ENCODE measurements at places on chromosomes 7 and 10. TPM values are rescaled to one million over a fixed set of nuclear protein-coding genes. Genes with fewer than 3 reads are reported as not detected.
A peak's percentile ranks its signal among the peaks of the same experiment; 100 is the strongest.

The GNGT1 gene
- total RNA-seq = not detected

The TRIM24 gene
- 16.6 TPM for total RNA-seq

The SPDYE16 gene
- total RNA-seq = not detected

The NACAD gene
- 0.31 TPM for total RNA-seq

The INHBA gene
- 1.2 TPM for total RNA-seq

The WDR11 gene
- 50.3 TPM for total RNA-seq

The HSPA12A gene
- 0.05 TPM for total RNA-seq

The STN1 gene
- total RNA-seq = 23.6 TPM

The NUTM2B gene
- 0.91 TPM for total RNA-seq

The SCIN gene
- not detected for total RNA-seq

The PRSS1 gene
- total RNA-seq = not detected

The ERVW-1 gene
- not detected for total RNA-seq

DNA sequence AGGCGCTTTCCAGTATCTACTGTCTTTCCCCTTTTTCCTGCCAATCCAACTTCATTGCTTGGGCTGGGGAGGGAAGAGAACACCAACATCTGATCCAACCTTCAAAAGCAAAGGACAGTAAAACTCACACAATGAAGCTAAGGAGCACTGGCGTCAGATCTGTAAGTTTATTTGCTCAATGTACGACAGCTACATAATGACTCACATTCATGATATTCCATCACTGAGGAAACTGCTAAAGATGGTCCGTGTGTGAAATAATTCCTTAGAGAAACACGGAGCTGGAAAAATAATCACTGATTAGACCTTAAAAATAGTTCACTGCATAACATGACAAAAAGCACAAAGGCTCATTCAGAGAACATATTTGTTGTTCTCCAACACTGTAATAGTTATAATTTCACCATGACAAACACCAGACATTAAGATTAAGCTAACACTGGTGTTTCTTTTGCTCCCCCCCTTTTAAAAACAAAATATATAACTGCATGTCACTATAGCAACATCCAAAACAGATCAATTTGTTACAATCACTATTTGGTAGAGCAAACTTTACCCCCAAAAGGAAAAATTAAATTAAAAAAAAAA lies 24.3 kb downstream of the HSPB1 start:
- no peak for DNase-seq

DNA sequence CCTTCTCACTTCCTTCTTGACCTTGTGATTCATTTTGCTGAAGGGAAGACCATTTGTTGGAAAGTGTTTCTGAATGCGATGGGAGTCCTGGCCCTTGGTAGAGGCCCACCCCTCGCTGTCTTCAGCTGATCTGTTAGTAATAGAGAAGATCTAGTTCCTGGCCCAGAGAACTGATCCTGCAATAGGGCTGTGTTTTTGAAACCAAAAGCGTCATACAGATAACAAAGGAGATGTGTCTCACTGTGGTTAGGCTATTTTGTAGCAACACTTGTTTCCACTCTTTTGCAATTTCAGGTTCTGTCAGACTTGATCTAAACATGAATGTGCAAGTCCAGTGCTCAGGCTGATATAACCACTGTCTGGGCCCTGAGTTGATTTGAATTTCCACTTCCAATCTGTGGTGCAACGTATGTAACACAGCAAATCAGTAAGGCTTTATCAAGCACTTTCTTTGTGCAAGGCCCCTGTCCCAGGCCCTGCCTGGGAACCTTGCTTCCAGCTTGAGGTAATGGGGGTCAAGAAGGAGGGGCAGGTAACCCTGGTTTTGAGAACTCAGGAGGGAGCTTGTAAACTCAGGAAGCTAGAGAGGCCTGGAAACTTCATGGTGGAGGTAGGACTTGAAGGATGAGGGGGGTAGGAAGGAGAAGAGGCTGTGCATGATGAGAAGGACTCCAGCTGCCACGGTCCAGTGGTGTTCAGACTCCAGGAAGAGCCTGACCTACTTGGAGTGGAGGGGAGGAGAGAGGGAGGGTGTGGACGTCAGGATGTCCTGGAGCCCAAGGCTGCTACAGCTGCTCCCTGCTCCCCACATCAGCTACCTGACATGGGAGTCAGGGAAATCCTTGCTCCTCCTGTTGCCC lies 42.2 kb upstream of the SRGN start:
- DNase-seq = peak; percentile 83

DNA sequence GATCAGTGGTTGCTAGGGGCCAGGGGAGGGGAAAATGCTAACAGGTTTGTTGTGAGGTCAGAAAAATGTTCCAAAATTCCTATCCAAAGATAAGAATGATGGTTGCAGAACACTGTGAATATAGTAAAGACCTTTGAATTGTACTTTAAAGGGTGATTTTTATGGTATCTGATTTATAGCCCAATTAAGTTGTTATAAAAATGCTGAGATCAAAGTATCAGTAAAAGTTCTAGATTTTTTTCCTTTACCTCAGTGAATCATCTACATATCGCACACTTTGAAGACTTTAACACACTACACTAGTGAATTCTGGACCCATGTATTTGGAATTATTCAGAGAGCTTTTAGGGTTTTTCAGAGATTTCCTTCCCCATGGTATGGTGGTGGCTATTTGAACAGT lies 275.4 kb downstream of the WDR37 start:
- no peak for DNase-seq

DNA sequence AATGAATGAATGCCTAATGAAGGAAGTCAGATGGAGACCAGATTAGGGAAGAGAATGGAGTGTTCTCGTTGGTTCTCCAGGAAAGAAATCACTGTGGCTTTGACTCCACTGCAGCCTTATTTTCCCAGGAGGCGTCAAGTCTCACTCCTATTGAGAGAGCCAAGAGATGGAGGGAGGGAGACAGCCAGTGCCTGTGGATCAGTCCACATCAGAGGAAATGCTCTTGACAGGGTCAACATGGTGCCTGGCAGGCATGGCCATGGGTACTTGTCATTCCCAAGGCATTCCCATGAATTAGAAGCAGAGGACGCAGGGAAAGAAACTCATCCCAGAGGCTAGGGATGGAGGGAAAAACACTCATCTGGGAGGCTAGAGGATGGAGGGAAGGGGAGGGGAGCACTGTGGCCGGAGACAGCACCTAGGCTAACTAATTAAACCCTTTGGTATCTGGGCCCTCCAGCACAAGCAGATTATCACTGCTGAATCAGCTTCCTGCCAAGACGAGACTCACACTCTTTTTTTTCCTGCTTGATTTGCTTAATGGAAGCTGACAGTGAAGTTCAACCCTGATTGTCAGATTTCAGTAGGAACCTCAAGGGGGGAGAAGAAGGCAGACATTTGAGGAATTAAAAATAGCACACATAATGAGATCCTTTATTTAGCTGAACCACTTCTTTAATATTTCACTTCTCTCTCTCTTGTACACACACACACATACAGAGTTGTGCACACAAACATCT lies 1233.2 kb upstream of the AUTS2 start:
- DNase-seq = no peak

DNA sequence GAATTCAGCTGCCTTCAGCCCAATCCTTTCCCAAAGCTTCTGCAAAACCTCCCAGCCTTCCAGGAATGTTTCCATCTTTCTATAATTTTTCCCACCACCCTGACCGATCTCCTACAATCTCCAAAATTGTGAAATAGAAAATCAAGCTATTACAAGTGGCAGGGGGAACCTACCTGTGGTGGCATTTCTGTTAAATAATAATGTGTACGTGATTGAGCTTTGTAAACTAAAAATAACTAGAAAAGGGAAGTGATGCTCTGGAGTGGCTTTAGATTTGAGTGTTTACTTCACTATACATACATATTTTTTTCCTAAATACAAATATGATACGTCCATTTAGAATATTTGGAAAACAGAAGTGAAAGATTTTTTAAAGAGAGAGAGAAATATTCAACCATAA lies 593.6 kb downstream of the GRM8 start:
- no peak for DNase-seq

- DNase-seq = no peak
Measured at GRCh38 chr7:835485-836401, 3.5 kb downstream of the SUN1 start.

- DNase-seq = no peak
Measured at GRCh38 chr10:26555719-26556368, 117.7 kb downstream of the APBB1IP start.

GRCh38 chr10:77417806-77418640 lies 219.6 kb downstream of the KCNMA1 start:
- DNase-seq = no peak

GRCh38 chr7:142383841-142384492 lies 126.1 kb upstream of the PRSS58 start:
- DNase-seq = no peak

DNA sequence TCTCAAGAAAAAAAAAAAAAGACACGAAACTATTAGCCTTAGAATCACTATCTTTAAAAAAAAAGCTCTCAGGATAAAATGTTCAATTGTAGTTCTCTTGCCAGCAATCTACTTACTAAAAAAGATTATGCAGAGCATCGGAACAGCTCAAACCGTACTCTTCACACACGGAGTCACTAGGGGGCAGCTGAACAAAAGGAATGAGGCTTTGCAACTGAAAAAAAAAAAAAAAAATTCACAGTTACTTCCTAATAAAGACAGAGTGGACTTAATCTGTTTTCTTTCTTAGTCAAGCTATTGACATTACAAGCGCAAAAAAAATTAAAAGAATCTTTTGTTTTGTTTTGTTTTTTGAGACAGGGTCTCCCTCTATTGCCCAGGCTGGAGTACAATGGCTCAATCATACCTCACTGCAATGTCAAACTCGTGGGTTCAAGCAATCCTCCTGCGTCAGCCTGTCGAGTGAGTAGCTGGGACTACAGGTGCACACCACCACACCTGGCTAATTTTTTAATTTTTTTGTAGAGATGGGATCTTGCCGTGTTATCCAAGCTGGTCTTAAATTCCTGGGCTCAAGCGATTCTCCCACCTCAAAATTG lies 11.5 kb downstream of the PMS2 start:
- peak; percentile 81 for DNase-seq

DNA sequence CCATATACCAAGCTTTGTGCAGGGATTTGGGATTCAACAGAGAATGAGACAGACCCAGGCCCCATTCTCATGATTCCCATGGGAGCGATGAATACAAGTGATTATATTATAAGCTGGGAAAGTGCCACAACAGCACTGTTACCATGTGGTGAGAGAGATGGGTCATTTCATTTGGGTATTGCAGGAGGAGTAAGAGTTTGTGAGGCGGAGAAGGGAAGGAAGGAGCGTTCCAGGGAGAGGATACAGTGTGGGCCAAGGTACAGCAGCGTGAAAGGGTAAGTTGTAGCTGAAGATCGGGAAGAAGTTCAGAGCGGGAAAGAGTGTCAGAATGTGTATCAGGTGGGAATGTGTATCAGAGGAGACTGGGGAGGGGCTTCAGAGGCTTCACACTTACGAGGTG lies 38.5 kb downstream of the GOLGA7B start:
- DNase-seq = no peak

GRCh38 chr7:2553108-2553507 lies 2.2 kb downstream of the BRAT1 start:
- DNase-seq = no peak

DNA sequence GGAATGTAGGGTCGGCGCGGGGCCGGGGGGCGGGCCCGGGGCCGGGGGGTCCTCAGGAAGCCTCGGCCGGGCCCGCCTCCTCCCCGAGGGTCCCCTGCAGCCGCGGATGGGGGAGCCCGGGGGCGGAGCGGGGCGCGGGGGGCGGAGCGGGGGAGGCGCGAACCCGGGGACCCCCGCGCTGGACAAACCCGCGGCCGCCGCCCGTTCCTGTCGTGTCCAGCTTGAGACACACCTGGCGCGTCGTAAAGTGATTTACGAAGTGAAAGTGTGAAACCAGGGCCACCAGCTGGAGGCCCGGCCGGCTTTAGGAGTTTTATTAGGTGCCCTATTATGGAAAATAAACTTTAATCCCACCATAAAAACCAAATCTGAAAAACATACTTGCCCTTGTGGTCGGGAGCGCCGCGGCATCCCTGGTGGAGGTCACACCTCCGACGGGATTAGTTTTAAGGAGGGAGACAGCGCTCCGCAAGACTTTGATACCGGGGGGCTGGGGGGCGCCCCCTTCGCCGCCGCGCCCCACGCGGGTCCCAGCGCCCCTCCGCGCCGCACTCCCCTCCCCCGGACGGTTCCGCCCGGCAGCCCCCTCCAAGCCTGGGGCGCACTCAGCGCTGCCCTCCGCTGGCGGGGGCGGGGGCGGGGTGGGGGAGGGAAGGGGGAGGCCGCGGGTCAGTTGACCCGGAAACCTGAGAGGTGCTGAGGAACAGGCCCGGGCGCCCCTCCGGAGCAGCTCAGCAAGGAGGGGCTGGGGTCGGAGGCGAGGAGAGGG lies 10.3 kb downstream of the MNX1 start:
- DNase-seq = no peak

GRCh38 chr10:3980660-3981059 lies 195.7 kb upstream of the KLF6 start:
- no peak for DNase-seq

DNA sequence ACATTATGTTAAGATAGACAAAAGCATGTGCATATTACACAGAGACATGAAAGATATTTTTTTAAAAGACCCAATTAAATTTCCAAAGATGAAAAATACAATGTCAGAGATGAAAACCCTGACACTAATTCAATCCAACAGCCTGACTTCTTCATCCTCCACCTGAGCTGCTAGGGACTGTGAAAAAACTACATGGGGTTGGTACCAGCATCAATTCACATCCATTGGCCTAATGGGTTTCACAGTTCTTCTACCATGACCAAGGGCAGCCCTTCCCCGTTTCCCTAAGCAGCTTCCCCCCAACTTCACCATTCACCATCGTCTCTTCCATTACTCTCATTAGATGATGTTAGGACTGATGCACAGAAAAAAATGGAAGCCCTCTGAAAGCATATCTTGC lies 37.4 kb upstream of the CDCA7L start:
- no peak for DNase-seq

- no peak for DNase-seq
Measured at GRCh38 chr10:63115732-63116383, 17.3 kb upstream of the NRBF2 start.

DNA sequence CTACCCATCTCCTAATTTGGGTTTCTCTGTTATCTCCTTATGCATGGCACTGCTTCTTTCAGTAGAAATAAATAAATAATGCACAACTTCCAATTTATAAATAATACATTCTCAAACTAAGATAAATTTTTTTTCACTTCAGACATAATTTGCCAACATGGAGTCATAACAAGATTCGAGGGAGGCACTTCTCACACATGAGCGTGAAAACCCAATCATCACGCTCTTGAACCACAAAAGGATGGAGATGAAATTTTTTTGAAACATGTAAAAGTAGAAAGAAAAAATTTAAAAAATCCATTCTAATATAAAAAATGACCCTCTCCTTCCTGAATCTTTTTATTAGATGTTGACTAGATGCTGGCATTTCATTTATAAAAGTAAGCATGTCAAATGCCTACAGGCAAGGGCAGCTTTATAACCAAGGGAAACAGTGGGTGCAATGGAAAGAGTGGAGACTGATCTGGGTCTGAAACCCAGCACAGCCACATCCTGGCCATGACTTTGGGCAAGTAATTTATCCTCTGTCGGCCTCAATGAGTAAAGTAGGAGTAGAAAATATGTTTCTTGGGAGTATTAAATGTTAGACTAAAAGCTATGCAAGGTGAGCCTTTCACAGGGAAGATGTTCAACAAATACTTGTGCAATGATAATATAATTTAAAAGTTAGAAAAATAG lies 185.0 kb downstream of the STK31 start:
- DNase-seq = peak; percentile 57

Measured in activated CD4-positive, alpha-beta T cell treated with anti-CD3 and anti-CD28 coated beads, Interleukin-2, amount 10 ng/mL, durations not matched to agents 24 days and 14 days (primary cell).